Activated naive CD4-positive, alpha-beta T cell (primary cell): ENCODE measurements at places on chromosomes 1 and 21.

DNA sequence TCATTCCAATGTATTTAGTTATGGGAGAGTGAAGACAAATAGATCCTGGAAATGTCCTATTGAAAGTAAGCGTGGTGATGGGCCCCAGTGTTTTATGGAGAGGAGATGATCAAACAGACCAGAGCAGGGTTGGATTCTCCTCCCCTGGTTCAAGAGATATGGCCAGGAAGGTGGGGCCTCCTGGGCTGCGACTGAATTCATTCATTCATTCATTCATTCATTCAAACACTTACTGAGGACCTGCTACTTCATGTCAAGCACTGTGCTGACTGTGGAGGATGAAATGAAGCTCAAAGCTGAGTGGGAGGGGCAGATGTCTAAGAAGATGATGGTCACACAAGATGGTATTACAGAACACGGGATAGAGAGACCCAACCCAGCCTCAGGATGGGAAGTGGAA lies 71.5 kb upstream of the TNR start:
- no peak for DNase-seq

GRCh38 chr1:193909406-193910082 lies 723.1 kb upstream of the B3GALT2 start:
- DNase-seq: no peak

DNA sequence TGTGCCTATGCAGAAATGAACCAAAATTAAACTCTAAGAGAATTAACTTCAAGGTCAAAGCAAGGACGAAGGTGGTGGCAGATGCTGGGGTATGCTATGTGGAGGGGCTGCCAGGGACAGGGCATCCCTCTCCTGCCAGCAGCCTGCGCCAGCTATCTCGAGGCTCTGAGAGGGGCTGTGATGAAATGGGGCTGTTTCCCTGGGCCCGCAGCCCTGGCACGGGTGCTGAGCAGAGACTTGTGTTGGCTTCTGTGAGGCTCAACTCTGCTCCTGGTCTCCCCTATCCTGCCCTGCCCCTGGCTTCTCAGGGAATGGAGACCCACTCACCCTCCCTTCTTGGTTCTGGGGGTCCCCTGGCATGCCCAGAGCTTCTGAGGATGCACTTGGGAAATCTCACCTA lies 41.9 kb upstream of the TIAM1 start:
- DNase-seq: no peak

- no peak for DNase-seq
These were observed 78.1 kb downstream of the URB2 start for GRCh38 chr1:229704157-229704556.

DNA sequence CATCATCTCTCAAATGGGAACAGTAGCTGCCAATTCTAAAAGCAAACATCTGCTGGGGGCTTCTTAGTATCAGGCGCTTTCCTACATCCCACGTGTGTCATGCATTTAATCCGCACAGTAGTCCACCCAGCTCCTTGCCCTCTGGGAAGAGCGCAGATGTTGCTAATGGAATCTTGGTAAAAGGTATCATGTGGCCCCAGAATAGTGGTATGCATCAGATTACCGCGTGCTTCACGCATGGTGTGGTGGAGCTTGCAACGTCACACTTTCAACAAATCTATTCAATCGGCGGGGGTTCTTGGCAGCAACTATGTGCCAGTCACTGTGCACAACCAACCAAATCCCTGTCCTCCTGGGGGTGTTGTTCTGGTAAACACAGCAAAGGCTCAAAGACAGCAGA lies 141.0 kb downstream of the HIVEP3 start:
- DNase-seq: no peak
